ENCODE measurements at places on chromosomes 5 and 9. TPM values are rescaled to one million over a fixed set of nuclear protein-coding genes. Genes with fewer than 3 reads are reported as not detected.

The ADAMTS16 gene
- not detected for total RNA-seq

The GPSM1 gene
- 3.4 TPM for total RNA-seq

DNA sequence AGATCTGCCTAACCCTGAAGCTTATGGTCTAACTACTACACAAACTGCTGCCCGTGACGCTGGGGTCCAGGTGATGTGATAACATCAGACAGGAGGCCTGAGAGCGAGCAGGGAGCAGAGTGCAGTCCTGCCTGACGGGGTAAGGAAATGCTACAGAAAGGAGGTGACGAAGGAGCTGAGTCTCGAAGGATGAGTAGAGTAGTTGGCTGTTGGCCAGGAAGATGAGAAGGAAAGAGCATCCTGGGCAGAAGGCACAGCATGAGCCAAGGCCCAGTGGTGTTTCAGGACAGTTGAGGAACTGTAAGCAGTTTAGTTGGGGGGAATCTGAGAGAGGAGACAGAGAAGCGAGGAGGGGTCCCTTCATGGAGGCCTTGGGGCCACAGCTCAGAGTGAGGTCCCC, 136.0 kb upstream of the TBC1D2 start:
- H3K4me1 ChIP-seq, result peaks cover 7% of the 10 kb centered on the region
- H3K4me3 ChIP-seq, result no peak overlapping the region
- H3K36me3 ChIP-seq, result no peaks in the 10 kb centered on the region
- no peak for DNase-seq
- H3K27ac ChIP-seq, result peak overlapping the region; percentile 41

GRCh38 chr5:135813758-135814157, 20.7 kb upstream of the SLC25A48 start:
- no peaks in the 10 kb centered on the region for H3K27me3 ChIP-seq
- H3K4me1 ChIP-seq, result no peaks in the 10 kb centered on the region
- no peak overlapping the region for H3K4me3 ChIP-seq

GRCh38 chr9:109972026-109972882, 192.3 kb downstream of the PALM2AKAP2 start:
- DNase-seq, result no peak
- H3K27me3 ChIP-seq, result no peaks in the 10 kb centered on the region
- H3K36me3 ChIP-seq, result no peaks in the 10 kb centered on the region
- peak overlapping the region; percentile 11 for H3K27ac ChIP-seq

- no peak for DNase-seq
- H3K27me3 ChIP-seq, result no peaks in the 10 kb centered on the region
- H3K36me3 ChIP-seq, result peaks cover 43% of the 10 kb centered on the region
- H3K4me1 ChIP-seq, result peaks cover 20% of the 10 kb centered on the region
Observed at GRCh38 chr5:176387384-176387925, 943 bp downstream of the NOP16 start.

GRCh38 chr5:21654-22233, 70.2 kb upstream of the PLEKHG4B start:
- H3K4me3 ChIP-seq, result no peak overlapping the region
- DNase-seq, result no peak
- H3K4me1 ChIP-seq, result no peaks in the 10 kb centered on the region
- peaks cover 2% of the 10 kb centered on the region for H3K27me3 ChIP-seq

GRCh38 chr9:25206027-25206426, 472.2 kb downstream of the TUSC1 start:
- H3K4me1 ChIP-seq, result no peaks in the 10 kb centered on the region
- no peaks in the 10 kb centered on the region for H3K36me3 ChIP-seq
- no peak overlapping the region for H3K27ac ChIP-seq
- no peak for DNase-seq

DNA sequence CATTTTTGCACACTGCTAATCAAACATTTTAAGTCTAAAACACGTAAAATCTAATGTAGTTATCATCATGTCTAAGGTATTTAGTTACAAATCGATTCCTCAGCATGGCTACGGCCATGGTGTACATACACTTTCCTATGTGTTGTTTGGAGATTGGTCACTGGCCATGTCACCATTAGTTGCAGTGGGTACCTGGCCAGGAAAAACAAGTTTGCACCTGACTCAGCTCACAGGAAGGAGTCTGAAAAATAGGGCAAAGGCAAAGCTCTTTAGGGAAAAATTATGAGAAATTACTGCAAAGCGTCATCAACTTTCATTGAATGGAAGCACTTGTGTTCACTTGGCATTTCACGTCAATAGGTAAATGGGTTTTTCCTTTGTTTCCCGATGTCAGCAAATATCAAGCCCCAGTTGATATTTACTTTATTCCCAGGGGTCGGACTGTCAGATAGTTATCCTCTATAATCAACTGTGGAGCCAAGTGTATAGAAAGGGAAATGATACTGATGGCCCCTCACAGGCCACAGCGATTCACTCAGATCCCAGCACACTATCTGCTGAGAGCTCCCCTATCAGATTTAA, 626.0 kb upstream of the ADAMTS16 start:
- DNase-seq, result no peak
- no peaks in the 10 kb centered on the region for H3K4me1 ChIP-seq
- H3K27ac ChIP-seq, result no peak overlapping the region
- H3K36me3 ChIP-seq, result no peaks in the 10 kb centered on the region

DNA sequence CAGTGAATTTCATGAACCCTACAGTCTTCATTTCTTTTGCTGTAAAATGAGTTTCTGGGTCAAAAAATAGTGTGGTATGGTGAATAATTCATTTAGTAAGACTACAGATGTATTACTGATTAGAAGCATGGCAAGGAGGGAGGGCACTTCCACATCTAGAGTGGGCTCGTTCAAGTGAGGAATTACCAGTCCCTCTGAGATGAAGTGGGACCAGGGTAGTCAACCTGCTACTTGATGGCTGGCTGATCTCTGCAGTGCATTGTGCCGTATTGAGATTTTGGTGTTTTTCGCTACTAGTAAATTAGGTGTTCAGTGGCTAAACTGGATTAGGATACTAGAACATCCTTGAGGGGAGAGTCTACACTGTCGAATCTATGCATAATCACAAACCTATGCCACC, 10.8 kb downstream of the CDC37L1 start:
- H3K4me3 ChIP-seq, result no peak overlapping the region
- no peak for DNase-seq
- peaks cover 37% of the 10 kb centered on the region for H3K36me3 ChIP-seq
- H3K27me3 ChIP-seq, result no peaks in the 10 kb centered on the region

- H3K27me3 ChIP-seq, result no peaks in the 10 kb centered on the region
- no peaks in the 10 kb centered on the region for H3K4me1 ChIP-seq
- H3K36me3 ChIP-seq, result no peaks in the 10 kb centered on the region
- no peak for DNase-seq
Observed at GRCh38 chr5:4855880-4856279, 284.2 kb upstream of the ADAMTS16 start.

DNA sequence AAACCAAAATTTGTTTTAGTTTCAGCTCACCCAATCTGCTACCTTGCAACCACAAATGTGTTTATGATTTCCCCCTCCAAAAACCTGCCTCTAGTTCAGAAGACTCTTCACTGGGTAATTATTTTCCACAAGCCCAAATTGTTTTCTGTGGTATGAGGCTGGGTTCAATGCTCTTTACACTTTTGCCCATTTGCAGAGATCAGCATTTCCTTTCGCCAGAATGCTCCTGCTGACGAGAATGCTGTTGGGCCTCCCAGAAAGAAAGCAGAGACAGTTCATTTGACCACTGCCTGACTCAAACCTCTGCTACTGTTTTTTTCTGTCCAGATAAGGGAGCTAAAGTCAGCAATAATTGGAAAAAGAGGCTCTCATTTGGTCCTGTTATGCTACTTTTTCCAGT, 427.3 kb downstream of the PDE4D start:
- no peak overlapping the region for H3K27ac ChIP-seq
- H3K4me3 ChIP-seq, result no peak overlapping the region
- H3K4me1 ChIP-seq, result no peaks in the 10 kb centered on the region
- H3K27me3 ChIP-seq, result no peaks in the 10 kb centered on the region
- no peak for DNase-seq

- DNase-seq, result no peak
- no peaks in the 10 kb centered on the region for H3K36me3 ChIP-seq
- peak overlapping the region; percentile 44 for H3K4me3 ChIP-seq
- H3K4me1 ChIP-seq, result peaks cover 23% of the 10 kb centered on the region
Observed at GRCh38 chr5:55923177-55923771, 71.5 kb downstream of the IL6ST start.

DNA sequence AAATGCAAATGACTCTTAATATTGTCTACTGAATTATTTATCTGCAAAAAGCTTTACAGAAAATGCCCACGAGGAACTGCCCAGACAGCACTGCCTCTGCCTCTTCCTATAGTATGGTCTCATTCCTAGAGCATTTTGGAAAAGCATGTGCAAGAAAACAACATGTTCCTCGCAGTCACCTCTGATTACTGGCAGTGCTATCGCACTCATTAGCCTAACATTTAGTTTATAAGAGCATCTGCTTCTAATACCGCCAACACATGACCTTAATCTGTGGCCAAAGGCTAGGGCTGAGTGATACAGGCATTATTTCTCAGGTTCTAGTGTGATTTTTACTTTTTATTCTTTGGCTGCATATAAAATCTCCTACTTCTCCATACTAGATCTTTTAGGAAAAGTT, 259.2 kb downstream of the FBXL17 start:
- H3K27ac ChIP-seq, result no peak overlapping the region
- H3K36me3 ChIP-seq, result no peaks in the 10 kb centered on the region
- no peak for DNase-seq
- no peaks in the 10 kb centered on the region for H3K27me3 ChIP-seq
- H3K4me1 ChIP-seq, result no peaks in the 10 kb centered on the region

GRCh38 chr9:128723352-128723865, 518 bp downstream of the ZDHHC12 start:
- peak overlapping the region; percentile 75 for H3K4me3 ChIP-seq
- H3K36me3 ChIP-seq, result peaks cover 9% of the 10 kb centered on the region
- H3K27me3 ChIP-seq, result no peaks in the 10 kb centered on the region
- peak overlapping the region; percentile 78 for H3K27ac ChIP-seq

DNA sequence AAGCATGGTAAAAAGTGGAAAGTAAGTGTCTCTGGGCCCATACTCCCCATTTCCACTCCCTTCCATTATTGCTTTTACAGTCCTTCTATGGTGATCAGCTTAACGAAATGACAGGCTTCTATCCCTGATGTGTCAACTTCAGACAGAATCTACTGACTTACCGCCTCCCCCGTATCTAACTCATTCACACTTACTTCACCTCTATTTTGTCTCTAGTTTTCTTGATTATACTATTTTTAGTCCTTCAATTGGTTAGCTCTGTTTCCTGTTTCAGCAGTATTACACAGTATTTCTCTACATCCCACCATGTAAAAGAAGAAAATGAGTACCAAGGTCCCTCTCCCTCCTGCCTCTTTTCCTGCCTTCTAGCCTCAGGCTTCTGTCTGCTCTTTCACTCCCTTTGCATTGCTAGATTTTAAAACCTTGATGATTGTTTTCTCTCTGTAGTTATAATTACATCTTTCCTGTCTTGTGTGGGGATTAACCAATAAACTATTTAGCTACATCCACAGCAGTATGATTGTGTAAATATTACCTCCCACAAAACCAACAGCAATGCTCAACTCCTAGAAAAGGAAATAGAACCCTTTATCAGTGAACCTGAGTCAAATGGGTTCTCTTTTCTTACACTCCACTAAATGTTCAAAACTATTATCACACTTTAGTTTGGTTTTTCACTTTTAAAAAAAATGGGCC, 53.4 kb downstream of the GNAQ start:
- H3K27ac ChIP-seq, result no peak overlapping the region
- no peak for DNase-seq
- H3K4me3 ChIP-seq, result no peak overlapping the region
- H3K36me3 ChIP-seq, result no peaks in the 10 kb centered on the region
- no peaks in the 10 kb centered on the region for H3K27me3 ChIP-seq
- H3K4me1 ChIP-seq, result peaks cover 23% of the 10 kb centered on the region
